ENCODE measurements at places on chromosomes 4 and X. TPM values are rescaled to one million over a fixed set of nuclear protein-coding genes. Genes with fewer than 3 reads are reported as not detected.

Gene DMD
- total RNA-seq: 6.5 TPM

DNA sequence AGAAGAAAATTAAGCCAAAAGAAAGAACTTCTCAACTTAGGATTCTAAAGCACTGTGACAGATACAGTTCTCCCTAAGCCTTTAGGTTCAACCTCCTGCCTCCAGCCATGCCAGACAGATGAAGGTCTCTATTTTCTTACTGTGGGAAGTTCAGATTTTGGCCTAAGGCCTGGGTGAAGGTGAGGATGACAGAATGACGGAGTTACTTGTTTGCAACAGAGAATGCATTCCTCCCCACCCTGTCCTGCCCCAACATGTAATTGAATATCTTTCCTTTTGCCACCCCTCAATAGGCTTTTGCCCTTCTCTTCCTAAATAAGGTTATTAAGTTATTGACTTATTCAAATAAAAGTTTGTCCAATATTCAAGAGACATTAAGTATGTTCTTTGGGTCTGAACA lies 25.6 kb downstream of the SLC16A2 start:
- peak; percentile 74 for DNase-seq

DNA sequence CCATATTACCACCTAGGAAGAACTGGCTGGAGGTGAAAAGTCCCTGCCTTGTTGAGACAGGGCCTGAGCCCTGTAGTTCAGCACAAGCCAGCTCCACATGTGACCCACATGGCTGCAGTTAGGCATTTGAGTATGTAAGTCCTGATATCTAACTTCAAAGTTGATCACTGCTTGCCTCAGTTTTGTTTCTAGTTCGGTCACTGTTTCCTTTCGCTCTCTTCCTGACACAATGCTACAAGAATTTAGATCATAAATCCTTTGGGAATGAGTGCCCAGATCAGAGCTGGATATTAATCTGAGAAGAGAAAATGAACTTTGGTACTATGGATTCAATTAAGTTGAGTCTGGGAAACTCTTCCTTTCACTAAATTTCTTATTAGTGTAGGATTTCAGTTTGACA lies 48.4 kb downstream of the AKAP4 start:
- DNase-seq: no peak

- DNase-seq: no peak
Measured at GRCh38 chrX:44506678-44507077, 36.0 kb downstream of the FUNDC1 start.

DNA sequence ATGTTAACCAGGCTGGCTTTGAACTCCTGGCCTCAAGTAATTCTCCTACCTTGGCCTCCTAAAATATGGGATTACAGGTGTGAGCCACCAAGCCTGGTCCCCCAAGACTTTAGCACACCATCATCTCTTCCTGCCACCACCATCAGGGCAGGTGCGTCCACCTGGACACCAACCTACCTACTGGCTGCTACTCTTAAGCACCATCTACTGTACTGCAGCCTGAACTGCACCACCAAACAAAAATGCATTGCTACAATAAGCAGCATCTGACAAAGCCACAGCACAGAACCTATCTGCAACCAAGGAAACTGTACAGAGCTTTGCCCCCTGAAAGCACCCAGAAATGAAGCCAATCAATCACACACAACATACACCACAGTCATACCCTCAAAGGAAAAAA lies 139.7 kb downstream of the EFHC2 start:
- DNase-seq: no peak

- DNase-seq: no peak
Measured at GRCh38 chr4:1039493-1040343, 28.3 kb downstream of the FGFRL1 start.

DNA sequence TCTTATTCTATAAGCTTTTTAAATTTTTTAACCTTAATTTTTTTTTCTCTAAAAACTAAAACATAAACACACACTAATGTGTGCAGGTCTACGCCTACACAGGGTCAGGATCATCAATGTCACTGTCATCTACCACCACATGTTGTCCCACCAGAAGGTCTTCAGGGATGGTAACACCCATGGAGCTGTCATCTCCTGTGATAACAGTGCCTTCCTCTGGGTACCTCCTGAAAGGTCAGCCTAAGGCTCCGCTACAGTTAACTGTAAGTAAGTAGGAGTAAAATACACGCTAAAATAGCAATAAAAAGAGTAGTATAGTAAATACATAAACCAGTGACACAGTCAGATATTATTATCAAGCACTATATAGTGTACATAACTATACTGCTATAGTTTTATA lies 45.9 kb upstream of the GPRIN3 start:
- DNase-seq: no peak

Gene SPATA18
- total RNA-seq: 6.8 TPM

DNA sequence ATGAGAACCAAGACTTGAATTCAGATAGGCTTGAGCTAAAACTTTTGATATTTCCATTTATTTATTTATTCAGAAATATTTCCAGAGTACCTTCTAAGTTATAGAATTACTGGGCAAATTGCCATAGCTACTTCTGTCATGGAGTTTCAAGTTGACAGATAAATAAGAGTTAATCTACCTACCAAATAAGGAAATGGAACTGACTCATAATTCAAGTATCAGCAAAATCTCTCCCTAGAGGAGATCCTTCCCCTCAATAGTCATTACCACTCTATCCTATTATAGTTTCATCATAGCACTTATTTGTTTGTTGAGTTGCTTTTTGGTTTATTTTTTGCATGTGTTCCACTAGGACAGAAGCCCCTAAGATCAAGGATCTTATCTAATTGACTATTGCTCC lies 48.8 kb upstream of the CCSER1 start:
- DNase-seq: peak; percentile 68

Gene LIMCH1
- total RNA-seq: 0.25 TPM

GRCh38 chr4:160175064-160175643 lies 1072.3 kb downstream of the RAPGEF2 start:
- peak; percentile 3 for DNase-seq

Gene VEGFD
- total RNA-seq: not detected

Gene MAGEA12
- total RNA-seq: not detected

DNA sequence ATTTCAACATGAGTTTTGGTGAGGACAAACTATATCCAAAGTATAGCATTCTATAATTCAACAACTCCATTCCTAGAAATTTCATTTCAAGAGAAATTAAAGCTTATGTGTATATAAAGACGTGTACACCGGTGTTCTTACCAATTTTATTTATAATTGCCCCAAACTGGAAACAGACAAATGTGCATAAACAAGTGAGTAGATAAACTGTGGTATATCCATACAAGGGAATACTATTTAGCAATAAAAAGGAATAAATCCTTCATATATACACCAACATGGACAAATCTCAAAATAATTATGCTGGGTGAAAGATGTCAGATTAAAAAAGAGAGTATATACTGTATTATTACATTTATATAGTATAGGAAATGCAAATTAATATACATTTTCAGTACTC lies 19.9 kb downstream of the HNRNPH2 start:
- DNase-seq: no peak

DNA sequence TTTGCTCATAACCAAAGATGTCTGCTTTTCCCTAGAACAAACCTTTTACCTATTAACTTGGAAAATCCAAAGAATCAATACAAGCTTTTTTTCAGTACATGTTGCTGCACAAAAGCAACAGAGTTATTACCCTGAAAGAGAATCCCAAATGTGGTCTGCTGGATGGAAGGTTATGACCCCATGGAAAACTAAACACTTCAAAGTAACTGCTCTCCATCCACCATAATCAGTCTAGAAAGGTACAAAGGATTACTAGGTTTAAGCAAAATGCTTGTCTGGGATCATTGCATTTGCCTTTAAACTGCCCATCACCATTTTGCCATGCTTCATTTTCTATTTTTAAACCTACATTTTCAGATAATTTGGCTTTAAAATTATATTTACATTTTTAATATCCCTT lies 11.7 kb downstream of the MMRN1 start:
- DNase-seq: no peak

DNA sequence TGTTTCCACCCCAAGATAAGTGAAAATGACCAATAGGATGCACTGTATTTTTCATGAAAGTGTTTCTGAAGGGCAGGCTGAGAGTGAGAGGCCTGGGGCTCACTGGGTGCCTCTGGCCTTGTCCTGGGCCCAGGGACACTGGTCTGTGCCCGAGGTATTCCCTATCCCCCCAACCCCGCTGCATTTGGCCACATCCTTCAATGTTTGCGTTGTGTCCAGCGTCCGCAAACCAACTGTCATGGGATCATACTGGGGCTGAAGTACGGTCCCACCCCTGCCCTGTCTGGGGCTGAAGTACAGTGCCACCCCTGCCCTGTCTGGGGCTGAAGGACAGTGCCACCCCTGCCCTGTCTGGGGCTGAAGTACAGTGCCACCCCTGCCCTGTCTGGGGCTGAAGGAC lies 22.0 kb upstream of the MSANTD1 start:
- no peak for DNase-seq

All from foreskin keratinocyte (primary cell).